ENCODE measurements at places on chromosomes 16 and 17.
A peak's percentile ranks its signal among the peaks of the same experiment; 100 is the strongest.

DNA sequence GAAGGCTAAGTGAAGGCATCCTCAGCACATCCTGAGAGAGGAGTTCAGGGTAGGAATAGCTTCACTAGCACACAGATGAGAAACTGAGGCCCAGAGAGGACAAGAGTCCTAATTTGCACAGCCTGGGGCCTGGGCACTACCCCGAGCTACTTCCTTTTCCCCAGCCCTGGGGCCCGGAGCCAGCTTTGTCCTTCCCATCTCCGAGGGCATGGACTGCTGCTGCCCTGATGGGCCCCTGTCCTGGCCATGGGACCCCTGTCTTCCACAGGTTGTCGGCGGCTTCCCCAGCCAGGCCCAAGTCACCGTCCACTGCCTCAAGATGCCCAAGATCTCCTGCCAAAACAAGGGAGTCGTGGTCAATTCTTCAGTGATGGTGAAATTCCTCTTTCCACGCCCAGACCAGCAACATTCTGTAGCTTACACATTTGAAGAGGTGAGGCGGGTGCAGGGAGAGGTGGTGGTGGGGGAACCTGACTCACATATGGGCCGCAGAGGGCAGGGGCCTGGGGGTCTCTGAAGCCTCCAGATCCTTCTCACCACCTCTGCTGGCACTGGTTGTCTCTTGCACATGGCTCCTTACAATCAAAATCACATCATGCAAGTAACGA lies 11.4 kb upstream of the NLRC5 start:
- no peak for DNase-seq

- DNase-seq, result peak; percentile 19
These were observed 610 bp downstream of the RFNG start for GRCh38 chr17:82050761-82051641.

DNA sequence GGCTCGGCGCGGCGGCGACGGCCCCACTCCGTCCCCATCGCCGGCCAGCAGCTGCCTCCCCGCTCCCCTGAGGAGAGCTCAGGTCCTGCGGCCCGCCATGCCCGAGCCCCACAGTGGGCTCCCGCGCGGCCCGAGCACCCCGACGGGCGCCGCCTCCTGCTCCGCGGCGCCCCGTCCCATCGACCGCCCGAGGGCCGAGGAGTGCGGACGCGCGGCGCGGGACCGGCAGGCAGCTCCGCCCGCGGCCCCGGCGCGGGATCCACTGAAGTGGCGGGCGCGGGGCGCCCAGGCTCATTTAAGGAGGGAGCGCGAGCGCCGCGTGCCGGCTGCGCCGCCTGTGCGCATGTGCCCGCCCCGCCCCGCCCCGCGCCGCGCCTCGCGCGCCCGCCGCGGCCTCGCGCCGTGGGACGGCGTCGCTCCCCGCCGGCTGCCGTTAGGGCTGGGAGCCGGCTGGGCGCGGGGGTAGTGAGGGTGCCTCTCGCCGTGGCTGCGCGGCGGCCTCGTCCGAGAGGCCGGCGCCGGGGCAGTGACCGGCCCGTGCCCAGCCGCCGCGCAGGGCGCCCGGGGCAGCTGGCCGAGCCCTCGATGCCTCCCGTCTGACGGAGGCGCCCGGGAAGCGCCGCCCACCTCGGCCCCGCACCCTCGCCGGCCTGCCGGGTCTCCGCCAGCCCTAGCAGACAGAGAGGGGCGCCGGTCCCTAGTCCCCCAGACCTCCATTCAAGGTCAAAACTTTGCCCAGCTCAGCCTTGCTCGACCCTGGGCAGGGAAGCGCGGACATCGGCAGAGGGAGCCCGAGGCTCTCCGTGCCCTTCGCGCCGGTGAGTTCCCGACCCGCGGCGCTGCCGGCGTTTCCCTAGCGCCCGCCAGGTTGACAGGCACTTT lies at the start of gene NETO2:
Gene NETO2 (minus strand): TSS at position 269 of the 882 bp plus-strand sequence. CDS start 333 bp downstream, outside the sequence.
- peak; percentile 25 for DNase-seq

DNA sequence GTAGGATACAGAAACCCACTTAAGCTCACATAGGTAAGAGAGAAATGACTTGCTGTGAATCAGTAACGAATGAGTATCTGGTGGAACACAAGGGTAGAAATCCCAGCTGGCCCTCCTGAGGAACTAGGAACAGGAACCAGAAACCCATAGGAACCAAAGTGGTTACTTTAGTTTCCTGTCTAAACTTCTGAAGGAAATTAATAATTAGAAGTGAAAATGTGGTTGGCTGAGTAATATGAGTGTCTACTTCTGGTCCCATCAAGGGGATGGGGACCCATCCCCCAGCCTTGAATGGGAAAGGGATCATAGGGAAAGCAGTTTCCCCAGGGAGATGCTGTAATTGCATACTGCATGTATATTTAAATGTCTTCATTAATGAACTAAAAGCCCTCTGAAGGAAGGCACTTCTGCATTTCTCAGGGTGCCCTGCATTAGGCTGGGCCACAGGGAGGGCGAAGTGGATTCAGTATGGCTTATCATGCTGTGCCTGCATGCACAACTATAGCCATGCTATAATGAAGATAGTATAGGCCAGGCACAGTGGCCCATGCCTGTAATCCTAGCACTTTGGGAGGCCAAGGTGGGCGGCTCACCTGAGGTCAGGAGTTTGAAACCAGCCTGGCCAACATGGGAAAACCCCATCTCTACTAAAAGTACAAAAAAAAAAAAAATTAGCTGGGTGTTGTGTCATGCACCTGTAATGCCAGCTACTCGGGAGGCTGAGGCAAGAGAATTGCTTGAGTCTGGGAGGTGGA lies 45.6 kb downstream of the CYB5B start:
- no peak for DNase-seq

DNA sequence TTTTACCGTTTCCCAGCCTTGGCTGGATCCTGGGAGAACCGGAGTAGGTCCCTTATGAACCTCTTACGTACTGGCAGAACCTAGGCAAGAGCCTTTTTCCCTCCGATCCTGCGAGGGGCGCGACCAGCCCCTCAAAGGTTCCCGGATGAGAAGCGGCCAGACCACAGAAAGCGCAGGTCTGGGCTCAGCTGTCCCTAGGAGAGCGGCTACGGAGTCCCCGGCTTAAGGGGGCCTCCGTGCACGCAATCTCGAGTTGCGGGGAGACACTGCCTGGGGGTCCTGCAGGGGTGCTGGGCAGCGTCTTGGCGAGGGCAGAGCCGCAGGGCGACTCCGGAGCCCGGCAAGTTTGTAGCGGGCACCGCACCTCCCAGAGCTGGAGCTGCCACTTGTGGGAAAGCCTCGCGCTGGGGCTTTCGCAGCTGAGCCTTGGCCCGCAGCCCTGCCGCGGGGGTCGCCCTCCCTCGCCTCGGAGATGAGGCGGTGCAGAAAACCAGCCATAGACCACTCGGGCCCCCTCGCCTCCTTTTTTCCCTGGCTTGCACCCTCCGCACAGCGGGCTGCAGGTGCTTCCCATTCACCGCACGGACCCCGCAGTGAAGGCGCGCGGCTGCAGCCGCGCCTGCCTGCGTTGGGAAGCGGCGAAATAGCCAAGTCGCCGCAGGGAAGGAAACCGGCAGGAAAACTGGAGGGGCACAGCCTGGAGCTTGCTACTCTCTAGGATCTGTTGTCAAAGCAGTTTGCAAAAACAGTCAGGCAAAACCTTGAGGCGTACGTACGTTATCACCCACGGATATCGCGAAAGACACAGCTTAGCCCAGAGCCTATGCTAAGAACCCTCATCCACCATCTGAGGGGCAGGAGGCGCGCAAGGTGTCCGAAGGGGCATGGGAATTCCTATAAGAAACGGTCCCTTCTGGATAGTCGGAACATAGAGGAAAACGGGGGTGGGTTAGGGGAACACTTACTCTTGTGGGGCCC lies 834 bp downstream of the CDH8 start:
- DNase-seq, result no peak

GRCh38 chr17:68343976-68344375 lies 52.7 kb downstream of the ARSG start:
- DNase-seq, result no peak

DNA sequence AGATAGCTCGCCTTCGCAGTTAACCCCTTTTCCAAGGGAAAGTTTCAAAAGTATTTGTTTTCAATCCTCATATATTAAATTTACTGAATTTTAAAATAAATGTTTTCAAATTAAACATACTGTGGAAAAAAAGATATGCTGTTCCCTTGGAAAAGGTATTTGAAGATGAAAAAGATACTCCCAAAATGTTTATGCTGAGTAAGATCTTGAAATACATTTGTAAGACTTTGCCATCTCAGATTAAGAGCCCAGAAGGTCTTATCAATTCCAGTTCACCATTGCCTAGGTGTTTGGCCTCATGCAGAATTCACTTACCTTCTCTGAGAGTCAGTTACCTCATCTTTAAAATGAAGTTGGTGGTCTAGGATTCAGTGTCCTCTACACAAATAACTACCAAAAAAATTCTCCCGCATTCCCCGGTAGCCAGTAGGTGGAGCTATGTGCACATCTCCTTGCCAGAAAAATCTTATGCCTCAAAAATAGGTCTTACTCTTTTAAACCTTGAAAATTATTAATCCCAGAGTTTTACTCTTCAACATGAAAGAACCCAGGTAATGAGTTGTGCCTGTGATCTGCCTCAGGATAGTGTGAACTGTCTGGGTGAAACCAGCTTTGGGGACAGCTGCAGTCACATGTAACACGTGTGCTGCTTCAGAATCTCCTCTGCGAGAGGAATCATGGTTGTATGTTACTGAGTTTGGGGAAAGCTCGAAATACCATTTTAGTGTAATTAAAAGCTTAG lies 178.3 kb downstream of the MRTFB start:
- DNase-seq, result peak; percentile 10

GRCh38 chr17:80794281-80795089 lies 197.2 kb upstream of the CHMP6 start:
- DNase-seq, result no peak

- DNase-seq, result no peak
These were observed 181.6 kb downstream of the TMEM132E start for GRCh38 chr17:34760931-34761495.

GRCh38 chr16:49453983-49454382 lies 80.4 kb downstream of the C16orf78 start:
- DNase-seq, result no peak

DNA sequence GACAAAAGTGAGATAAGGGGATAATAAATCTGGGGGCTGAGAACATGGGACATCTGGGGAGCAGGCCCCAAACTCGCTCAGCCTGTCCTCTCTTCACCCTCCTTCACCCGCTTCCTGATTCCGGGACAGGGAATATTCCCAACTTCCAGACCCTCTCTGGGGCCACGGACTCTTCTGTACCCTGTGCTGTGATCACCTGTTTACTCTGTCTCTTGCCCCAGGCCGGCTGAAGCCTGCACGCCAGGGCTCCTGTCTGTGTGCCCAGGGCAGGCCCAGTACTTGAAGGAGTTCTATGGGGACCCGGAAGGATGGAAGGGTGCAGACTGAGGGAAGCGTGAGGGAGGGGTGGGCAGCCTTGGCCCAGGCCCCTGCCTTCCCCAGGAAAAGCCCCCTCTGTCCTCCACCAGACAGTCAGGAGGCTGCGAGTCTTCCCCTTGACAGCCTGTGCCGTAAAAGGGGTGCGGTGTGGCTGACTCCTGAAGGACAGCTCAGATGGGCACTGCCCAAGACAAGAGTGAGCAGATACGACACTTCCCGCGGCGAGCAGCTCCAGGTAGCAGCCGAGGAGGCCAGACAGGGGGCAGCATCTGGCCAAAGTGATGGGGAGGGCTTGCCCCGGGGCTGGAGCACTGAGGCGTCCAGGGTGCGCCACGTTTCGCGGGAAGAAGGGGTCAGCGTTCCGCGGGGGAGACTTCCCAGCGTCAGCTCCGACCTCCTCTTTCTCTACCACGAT lies 1.0 kb upstream of the CCNF start:
- DNase-seq, result peak; percentile 55

- peak; percentile 32 for DNase-seq
These were observed at the start of gene WNT3 for GRCh38 chr17:46818316-46818928. Gene WNT3, minus strand, starts transcription at chr17:46818692. Its CDS starts 95 bp downstream, at chr17:46818597.

GRCh38 chr16:67302970-67303369 lies 23.6 kb downstream of the KCTD19 start:
- DNase-seq, result no peak

GRCh38 chr17:62188713-62189112 lies 123.6 kb upstream of the MED13 start:
- no peak for DNase-seq

GRCh38 chr16:69717066-69717465 lies 9.3 kb downstream of the NQO1 start:
- no peak for DNase-seq

DNA sequence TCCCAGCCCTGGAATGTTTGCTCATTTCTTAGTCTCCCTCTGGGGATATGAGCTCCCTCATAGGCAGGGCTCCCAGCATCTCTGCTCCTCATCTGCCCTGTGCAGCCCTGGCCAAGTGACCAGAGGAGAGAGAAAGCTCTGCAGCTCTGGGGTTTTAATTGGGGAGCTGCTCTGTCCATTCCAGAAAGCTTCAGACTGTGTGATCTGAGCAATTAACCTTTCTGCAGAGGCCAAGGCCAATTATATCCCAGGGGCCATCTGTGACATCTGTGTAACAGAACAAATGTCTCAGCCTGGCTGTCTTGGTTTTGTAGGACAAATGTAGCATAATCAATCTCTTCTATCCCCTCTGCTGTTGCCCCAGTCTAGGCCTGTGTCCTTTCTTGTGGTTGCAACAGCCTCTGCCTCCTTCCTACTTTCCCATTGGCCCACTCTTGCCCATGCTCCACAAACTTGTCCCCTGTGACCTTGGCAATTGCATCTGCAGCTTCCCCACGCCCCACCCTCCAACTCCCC lies 156.0 kb downstream of the GSG1L start:
- no peak for DNase-seq

- no peak for DNase-seq
These were observed 29.8 kb upstream of the XYLT2 start for GRCh38 chr17:50316016-50316587.

DNA sequence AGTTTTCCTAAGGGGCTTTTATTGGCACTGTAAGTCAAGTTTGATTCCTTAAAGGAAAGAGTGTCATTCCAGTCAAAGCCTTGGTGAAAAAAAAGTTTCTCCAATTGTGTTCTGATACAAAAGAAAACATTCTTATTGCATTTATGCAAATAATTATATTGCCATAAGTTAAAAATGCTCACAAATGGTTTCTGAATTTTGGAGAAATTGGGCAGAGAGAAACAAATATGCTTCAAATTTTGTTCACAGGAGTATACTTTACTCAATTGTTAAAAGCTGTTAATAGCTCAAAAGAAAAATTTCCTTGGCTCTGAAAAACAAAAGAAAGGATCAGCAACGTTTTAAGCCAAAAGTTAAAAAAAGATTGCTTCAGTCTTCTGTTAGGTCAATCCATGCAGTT lies 60.2 kb downstream of the PIGL start:
- no peak for DNase-seq

DNA sequence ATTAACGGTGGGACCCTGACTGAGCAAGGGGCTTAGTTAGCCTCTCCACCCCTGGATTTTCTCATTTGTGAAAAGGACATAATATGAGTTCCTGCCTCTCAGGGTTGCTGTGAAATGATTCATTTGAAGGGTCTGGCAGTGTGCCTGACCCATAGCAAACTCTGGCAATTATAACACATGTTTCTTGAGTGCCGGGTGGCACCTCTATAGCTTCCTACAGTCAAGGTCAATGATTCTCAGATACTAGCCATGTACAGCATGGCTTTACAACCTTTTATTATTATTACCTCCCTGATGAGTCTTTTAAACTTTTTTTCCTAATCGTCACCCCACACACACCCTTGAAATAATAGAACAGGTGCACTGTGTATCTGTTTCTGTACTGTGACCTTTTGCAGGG lies 42.1 kb downstream of the TMEM114 start:
- no peak for DNase-seq

- DNase-seq, result no peak
These were observed 435.3 kb upstream of the ZFHX3 start for GRCh38 chr16:73483076-73483791.

Measured in CD8-positive, alpha-beta T cell (primary cell).